ENCODE measurements at places on chromosomes 3 and 15.

DNA sequence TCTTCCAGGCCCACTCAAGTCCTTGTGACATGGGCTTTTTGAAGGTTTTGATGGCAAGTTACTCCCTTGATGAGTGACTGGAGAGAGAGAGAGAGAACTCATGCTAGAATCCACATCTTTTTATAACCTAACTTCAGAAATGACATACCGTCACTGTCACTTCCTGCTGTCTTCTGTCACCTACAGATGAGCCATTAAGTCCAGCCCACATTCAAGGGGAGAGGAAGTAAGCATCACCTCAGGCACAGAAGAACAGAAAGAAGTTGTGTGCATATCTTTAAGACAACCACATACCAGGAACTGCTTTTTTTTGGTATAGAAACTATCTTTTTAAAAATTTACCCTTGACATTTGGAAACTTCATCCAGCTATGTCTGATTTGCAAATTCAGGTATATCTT lies 16.6 kb upstream of the TXNRD3 start:
- no peak for DNase-seq

- DNase-seq = no peak
These were observed 24.0 kb downstream of the FLNB start for GRCh38 chr3:58032186-58032585.

GRCh38 chr15:39497759-39498565 lies 82.9 kb upstream of the THBS1 start:
- peak; percentile 42 for DNase-seq

DNA sequence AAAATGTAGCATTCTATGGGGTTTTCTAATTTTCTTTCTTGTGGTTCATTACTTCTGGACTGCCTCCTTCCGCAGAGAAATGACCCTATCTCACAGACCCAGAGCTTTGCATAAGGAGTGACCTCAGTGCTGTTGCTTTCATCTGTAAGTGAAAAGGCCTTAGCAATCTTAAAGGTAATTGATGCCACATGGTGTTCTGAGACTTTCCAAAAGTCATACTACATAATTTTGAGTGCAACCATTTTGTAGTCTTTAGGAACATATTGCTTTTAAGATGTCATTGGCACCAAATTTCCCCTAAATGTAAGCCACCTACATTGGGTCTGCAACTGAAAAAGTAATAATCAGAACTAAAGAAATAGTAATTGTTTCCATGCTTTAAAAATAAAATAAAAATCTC lies 9.2 kb upstream of the HHLA2 start:
- DNase-seq = peak; percentile 50

- no peak for DNase-seq
These were observed 310.6 kb downstream of the PDCD6IP start for GRCh38 chr3:34109021-34109420.

- DNase-seq = no peak
These were observed 36.9 kb upstream of the MYZAP start for GRCh38 chr15:57554812-57555179.

GRCh38 chr3:105802118-105802706 lies 66.6 kb downstream of the CBLB start:
- DNase-seq = no peak

DNA sequence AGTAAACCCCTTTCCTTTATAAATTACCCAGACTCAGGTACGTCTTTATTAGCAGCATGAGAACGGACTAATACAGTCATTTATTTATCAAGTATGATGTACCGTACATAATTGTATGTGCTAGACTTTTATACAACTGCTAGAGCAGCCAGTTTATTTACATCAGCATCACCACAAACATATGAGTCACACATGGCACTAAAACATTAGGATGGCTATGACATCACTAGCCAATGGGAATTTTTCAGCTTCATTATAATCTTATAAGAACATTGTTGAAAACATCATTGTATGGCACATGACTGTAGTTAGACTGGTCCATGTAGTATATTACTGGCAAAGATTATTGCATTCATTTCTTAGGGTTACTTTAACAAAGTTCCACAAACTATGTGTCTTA lies 121.7 kb downstream of the ZMAT3 start:
- no peak for DNase-seq

- DNase-seq = peak; percentile 24
These were observed 6.5 kb downstream of the PSMD2 start for GRCh38 chr3:184305577-184305976.

DNA sequence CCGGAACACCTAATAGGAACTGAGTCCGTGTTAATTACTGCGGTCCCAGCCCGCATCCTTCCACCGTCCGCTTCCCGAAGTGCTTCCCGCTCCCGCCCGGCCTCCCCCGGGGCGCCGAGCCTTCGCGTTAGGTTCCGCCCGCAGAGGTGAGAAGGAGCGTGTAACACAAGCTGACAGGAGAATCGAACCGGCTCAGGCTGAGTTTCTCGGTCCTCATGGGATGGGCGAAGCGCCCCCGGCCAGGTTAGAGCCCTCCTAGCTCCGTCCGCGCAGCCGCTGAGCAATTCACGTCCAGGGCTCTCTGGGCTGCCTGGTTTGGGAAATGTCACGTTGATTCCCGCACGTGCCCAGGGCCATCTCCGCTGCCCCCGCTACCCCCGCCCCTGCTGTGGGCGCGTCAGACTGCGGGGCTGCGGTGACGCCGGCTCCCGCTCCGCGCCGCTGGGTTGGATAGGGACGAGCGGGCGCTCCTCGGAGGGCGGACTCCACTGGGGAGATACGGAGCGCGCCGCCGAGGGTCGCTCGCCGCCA lies 954 bp downstream of the CLDN11 start:
- DNase-seq = no peak

DNA sequence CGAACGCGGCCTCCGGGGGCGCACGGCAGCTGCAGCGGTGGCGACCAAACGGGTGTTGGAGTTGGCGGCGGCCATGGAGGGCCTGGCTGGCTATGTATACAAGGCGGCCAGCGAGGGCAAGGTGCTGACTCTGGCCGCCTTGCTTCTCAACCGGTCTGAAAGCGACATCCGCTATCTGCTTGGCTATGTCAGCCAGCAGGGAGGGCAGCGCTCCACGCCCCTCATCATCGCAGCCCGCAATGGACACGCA lies 725 bp downstream of the FEM1B start:
- no peak for DNase-seq

DNA sequence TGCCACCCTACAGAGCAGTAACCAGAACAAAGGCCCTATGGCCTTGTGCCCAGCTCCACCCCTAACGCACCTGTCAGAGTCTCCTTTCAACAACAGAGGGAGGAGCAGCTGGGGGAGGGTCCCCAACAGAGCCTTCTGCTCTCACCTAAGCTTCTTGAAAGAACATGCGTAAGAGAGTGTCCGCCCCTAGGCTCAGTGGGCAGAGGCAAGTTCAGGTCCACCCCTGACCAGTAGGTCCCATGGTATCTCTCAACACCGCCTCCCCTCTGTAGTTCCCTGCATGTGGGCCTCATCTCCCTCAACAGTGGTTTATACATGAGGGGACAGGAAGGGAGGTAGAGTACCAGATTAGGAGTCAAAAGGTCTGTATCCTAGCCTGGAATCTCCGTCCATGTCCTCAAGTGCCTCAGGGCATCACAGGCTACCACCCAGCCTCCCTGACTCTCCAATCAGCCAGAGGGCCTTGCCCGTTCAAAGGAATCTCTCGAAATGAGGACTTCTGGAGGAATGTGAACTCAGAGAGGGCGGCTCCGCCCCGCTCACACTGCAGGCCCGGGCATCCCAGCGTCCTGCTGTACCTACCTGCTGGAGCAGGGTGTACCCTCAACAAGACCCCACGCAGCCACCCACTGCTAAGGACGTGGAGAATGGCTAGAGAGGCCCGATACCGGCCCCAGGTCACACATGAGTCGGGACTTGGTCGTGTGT lies 680 bp downstream of the POC1A start:
- DNase-seq = peak; percentile 75

DNA sequence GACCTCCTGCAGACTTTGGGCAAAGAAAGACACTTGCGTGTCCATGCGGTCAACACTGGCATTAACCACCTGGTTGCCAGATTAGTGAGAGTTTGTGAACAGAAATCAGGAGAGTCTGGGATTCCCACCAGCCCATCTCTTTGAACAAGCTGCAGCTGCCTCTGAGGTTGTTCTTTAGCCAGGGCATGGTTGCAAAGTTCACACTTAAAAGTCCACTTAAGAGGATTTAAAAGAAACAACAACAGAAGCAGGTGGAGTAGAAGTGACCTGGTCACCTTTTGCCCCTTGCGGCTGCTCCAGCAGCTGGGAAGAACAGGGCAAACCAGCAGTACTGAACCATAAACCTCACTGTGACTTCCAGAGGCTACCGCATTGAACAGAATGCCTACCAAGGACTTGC lies 97.3 kb downstream of the FOXB1 start:
- DNase-seq = no peak

- no peak for DNase-seq
These were observed 99.0 kb downstream of the TMCC1 start for GRCh38 chr3:129794311-129795185.

GRCh38 chr3:189270248-189270832 lies 98.6 kb downstream of the TPRG1 start:
- DNase-seq = peak; percentile 51

DNA sequence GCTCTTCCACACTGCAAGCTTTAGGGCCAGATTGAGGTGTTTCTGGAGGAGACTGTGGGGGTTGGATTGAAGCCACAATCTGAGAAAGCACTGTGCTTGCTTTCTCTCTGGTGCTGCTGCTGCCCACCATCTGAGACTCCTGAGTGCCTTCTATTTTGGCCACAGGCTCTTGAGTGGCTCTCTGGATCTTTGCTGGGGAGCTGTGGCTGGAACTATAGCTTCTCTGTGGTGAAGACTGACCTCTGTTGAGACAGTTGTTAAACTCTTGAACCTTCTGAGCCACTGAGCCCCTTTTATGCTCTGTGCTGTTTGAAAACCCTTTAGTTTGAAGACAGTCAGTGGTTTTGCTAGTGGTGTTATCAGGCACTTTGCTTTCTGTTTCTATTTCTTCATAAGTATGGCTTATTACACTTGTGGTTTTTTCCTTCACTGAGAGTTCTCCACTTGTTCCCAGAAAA lies 108.7 kb upstream of the TSPAN3 start:
- DNase-seq = no peak

- DNase-seq = no peak
These were observed 702 bp downstream of the TBC1D23 start for GRCh38 chr3:100261485-100261903.

- DNase-seq = peak; percentile 77
These were observed 58.6 kb downstream of the TMEM212 start for GRCh38 chr3:171901615-171902312.

GRCh38 chr3:88075497-88075896 lies 16.4 kb downstream of the ZNF654 start:
- DNase-seq = no peak

GRCh38 chr15:88834211-88834812 lies 31.1 kb downstream of the ACAN start:
- DNase-seq = peak; percentile 27

DNA sequence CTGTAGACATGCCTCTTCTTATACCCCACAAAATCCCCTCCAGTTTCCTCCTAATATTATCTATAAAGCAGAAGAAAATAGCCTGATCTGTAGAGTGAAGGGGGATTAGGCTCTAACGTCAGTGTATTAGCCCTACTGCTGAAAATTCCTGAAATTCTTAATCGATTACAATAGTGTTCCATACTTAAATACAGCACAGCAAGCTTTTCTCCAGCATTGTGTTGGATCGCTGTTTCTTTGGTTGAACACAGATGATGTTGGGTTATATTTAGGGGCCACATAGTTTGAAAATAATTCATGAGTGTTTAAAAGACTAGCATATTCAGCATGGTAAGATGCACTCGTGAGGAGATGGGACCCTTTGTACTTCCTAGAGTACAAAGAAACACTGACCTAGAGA lies 52.5 kb downstream of the PIAS1 start:
- DNase-seq = peak; percentile 28

DNA sequence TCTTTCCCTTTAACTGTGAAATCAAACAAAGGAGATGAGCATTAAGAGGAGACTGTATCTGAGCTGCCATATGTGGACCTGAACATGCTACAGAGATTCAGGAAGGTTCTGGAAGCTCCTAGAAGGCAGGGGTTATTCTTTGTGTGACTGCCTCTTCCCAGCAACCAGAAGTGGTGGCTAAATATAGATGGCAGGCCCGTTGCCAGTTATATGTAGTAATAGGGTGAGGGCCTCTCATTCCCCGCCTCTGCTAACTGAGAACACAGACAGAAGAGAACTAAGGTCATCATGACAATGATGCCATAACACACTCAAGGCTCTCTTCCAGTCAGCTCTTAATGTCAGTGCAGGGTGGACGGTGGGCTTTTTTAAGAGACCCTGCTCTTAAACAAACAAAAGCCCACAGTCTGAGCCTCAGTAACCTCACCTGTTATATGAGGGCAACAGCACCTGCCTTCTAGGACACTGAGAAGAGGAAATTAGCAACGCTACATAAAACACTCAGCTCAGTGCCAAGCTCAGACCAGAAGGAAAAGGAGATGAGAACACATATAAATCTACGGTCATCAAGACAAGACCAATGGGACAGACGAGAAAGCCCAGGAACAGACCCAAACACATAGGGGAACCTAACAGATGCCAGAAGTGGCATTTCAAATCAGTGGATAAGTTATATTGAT lies 22.3 kb downstream of the CFAP92 start:
- DNase-seq = peak; percentile 52

- DNase-seq = no peak
These were observed 143.9 kb upstream of the UMPS start for GRCh38 chr3:124586126-124587052.

- no peak for DNase-seq
These were observed 25.8 kb upstream of the PRICKLE2 start for GRCh38 chr3:64251019-64251418.

DNA sequence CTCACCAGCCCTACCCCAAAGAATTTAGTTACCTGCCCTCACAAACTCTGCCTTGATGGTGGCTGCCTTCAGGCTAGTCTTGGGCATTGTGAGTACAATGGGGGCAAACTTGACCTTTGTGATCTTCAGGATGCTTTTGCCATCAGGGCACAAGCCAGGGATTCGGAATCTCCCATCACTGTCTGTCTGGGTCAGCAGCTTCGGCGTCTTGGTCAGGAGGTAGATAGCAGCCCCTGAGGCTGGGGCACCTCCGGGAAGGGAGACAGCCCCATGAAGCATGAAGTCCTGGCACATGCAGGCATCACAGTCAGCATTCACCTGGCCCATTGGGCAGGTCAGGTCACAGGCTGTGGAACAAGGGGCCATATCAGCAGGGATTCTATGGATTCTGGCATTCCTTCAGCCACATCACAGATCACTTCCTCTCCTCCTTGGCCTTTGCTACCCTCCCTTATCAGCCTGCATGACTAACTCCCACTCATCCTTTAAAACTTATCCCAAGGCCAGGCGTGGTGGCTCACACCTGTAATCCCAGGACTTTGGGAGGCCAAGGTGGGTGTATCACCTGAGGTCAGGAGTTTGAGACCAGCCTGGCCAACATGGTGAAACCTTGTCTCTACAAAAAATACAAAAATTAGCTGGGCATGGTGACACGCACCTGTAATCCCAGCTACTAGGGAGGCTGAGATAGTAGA lies 6.9 kb downstream of the CILP start:
- DNase-seq = no peak

DNA sequence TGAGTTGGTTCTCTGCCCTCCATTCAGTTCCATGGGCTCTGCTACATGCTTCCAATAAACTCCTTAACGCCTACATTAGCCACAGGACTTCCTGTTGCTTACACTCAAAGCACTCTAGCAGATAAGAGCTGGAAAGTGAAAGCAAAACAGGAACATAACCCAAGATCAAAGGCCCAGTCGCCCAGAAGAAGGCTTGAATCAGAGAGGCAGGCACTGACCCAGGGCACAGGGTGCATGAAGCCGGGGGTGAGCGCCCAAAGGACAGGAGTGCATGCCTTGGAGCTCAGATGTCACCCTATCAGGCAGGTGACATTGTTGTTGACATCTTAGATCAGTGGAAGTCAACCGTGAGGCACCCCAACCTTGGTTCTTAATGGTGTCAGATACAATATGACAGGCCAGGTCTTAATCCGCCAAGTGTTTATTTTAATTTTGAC lies 235.1 kb downstream of the UACA start:
- DNase-seq = no peak

- no peak for DNase-seq
These were observed 33.6 kb upstream of the EIF5A2 start for GRCh38 chr3:170942011-170942410.
